Omental fat pad (tissue), 4 donors: ENCODE measurements at places on chromosomes 7 and 10. TPM values are rescaled to one million over a fixed set of nuclear protein-coding genes. Genes with fewer than 3 reads are reported as not detected.

PSPH gene
- 6.8 TPM for total RNA-seq

- DNase-seq: no peak
Observed at GRCh38 chr7:148031811-148032210, 558.8 kb upstream of the C7orf33 start.

PVRIG gene
- total RNA-seq: 0.74 TPM

DNA sequence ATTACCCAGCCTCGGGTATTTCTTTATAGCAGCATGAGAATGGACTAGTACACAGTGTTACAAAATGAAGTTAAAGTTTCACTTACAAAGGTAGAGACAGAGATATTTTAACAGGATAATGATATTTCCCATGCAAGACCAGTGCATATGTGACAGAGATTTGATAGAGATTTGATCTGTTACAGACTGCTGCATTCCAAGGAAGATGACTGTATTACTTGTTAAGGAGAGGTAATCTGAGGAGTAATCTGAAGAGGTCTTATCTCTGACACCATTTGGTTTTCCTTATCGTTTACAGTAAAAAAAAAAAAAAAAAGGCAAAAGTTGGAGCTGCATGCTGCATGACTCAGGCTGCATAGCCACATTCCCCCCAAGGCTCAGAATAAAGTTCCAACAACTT is 289.6 kb downstream of the POM121L12 start:
- no peak for DNase-seq

FFAR4 gene
- 3.2 TPM for total RNA-seq

SLC18A2 gene
- 0.60 TPM for total RNA-seq

DNA sequence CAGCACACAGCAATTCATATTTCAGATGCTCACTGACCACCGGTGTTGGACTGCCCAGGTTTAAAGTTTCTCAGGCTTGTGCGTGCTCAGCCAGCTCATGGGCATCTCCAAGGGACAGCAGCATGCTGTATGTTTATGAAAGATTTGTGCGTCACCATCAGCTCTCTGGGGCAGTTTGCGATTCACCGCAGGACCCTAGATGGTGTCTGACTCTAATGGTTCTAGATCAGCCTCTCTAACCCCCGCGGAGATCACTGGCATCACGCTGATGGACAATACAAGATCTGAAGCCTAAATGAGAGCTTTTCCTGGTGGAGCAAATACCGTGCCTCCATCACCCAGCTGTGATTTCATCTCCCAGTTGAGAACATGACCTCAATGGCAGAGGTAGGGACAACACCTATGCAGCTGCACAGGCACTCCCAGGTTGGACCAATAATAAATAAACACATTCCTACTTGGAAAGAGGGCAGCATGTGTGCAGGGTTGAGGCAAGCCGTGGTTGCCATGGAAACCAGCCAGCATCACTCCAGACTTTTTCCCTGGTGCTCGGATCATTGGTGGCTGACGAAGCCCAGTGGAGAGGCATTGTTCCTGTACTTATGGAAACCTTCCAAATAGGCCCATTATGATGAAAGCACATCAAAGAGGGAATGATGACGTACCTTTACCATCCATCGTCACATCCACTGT is 253.6 kb downstream of the KCNMA1 start:
- no peak for DNase-seq

SORBS1 gene
- 120 TPM for total RNA-seq

DNA sequence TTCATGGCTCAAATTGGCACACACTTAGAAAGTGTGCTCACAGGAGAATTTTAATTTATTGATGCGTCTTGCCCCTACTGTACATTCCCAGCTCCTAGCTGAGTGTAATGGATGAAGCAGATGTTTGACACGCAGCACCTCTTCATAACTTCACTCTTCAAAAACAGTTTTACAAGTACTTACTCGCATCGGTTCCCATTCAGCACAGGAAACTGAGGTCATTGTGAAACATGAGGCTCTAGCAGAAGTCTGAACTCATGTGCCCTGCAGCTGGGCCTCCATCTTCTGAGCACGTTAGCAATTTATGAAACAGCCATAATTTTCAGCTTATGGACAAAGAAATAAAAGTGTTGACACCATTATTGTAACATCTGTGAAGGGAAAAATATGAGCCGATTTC is 558.9 kb upstream of the MGMT start:
- no peak for DNase-seq

PKD2L1 gene
- not detected for total RNA-seq

DNA sequence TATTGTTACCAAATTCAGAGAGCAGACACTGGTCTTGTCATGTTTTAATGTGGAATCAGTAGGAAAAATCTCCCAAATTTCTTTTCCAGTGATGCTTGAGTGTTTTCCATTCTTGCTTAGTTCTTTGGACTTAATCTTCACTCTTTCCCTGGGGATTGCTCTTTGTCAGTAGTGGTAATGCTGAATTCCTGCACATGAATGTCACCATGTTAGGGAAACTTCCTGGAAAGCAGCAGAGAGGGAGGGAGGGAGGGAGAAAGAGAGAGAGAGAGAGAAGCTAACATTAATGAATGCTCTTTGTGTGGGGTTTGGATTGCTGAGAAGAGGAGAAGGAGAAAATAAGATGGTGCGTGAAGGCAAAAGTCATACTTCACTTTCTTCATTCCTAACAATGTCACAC is 295.3 kb upstream of the COBL start:
- DNase-seq: no peak

DNA sequence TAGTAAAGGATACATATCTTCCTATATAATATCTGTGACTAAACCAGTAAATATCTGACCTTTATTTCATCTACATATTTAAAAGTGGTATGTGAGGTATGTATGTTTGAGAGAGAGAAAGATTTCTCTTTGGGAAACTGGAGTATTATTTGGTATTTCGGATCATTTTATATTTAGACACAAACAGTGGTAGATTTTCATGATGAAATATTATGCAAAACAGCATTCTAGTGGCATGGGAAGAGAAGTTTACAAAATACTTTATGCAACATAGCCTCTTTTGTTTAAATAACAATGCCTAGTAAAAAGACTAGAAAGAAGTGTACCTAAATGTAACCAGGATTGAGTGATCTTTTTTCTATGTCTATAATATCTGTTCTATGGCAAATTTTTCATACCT is 98.6 kb upstream of the TMEM168 start:
- no peak for DNase-seq

DNA sequence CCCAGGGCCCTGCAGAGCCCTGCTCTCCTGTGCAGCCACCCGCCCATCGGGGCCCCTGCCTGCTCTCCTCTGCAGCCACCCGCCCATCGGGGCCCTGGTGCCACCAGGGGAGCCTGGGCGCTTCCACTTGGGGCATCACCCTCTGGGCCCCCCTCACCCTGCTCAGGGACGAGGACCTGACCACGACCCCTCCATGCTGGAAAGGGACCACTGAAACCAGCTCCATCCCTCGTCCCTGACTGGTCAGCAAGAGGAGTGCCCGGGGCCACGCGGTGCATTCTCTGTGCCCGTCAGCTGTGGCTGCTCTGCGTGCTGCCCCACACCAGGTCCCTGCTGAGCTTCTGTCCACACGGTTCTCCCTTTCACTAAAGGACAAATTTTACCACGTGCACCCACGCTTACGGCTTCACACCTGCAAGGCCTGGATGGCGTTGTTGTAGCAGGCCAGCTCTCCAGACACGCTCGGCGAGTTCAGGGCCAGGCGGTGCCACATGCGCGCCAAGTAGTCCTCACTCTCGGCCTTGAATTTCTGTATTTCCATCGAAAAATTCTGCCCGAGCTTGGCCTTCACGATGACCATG is 57.6 kb downstream of the CFAP46 start:
- DNase-seq: no peak

TDRD1 gene
- not detected for total RNA-seq

- no peak for DNase-seq
Observed at GRCh38 chr7:14698239-14698638, 204.3 kb downstream of the DGKB start.

ACTR3C gene
- 5.4 TPM for total RNA-seq

DNA sequence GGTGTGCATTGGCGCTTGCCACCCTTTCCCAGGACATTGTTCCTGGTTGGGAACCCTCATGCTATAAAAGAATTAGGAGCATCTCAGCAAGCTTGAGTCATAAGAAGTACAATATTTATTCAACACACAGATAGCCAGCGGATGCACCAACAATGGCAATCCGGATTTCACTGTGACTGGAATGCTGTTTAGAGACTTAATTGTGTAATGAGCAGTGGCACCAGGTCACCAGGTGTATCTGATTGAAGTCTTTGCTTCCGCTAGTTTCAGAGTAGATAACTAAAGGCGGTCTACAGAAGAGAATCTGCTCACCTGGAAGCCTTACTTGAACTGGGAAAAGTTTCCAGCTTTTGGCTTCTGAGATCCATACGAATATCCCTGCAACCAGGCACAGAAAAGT is 772.3 kb upstream of the GHITM start:
- no peak for DNase-seq

GRCh38 chr10:615583-616152 is 73.8 kb downstream of the DIP2C start:
- DNase-seq: no peak

DNA sequence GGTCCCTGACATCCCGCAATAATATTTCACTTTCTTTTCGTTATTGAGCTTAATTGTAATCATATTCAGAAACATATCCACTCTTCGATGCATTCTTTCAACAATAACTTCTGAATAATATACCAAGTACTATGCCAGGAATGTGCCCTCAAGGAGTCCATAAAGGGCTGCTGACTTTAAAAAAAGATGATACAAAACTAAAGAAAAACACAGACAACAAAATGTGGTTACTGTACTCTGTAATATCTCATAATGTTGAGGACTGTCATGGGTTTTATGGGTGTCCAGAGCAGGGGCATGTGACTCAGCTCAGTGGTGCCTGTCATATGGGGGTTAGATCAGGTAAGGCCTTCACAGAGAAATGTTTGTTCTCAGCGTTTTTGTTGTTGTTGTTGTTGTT is 73.7 kb downstream of the ARL4A start:
- DNase-seq: no peak

DNA sequence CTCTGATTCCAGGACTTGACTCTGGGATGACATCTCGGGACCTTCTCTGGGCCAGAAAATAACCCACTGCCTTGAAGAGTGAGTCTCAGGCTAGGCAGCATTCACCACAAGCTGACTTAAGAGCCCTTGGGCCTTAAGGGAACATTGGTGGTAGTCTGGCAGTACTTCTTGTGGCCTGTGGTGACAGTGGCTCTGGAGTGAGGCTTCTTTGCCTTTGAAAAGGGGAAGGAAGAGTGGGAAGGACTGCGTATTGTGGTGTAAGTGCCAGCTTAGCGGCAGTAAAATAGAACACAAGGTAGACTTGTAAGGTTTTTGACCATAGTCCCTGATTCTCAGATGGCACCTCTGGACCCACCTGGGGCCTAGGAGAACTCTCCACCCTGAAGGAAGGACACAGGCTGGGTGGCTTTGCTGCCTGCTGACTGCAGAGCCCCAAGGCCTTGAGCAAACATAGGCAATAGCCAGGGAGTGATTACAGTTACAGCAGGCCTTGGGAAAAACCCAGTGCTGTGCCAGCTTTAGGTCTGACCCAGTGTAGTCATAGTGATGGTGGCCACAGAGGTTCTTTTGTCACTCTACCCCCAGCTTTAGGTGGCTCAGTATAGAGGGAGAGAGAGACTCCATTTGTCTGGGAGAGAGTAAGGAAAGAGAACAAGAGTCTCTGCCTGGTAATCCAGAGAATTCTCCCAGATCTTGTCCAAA is 483.9 kb downstream of the SH2D4B start:
- no peak for DNase-seq

DNA sequence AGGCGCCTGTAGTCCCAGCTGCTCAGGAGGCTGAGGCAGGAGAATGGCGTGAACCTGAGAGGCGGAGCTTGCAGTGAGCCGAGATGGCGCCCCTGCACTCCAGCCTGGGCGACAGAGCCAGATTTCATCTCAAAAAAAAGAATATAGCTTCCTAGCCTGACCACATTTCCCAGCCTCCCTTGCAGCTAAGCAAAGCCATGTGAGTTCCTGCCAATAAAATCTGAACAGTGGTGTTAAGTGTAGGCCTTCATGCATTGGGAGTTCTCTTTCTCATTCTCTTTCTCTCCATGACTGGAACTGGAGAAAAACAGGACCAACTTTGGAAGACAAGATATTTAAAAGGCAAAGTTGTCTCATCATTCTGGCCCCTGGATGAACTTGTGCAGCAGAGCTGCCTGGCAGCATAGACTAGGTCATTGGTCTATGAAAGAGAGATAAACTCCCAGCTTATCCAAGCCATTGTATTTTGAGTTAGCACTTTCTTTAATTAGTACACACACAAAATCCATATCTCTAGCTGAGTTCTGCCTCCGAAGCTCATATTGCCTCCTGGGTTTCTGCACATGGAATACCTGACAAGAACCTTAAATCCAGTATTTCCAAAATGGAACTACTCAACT is 60.8 kb downstream of the TSPAN12 start:
- DNase-seq: no peak

- DNase-seq: no peak
Observed at GRCh38 chr10:49562893-49563292, 24.0 kb upstream of the ERCC6 start.

FGFR2 gene
- 2.5 TPM for total RNA-seq

DNA sequence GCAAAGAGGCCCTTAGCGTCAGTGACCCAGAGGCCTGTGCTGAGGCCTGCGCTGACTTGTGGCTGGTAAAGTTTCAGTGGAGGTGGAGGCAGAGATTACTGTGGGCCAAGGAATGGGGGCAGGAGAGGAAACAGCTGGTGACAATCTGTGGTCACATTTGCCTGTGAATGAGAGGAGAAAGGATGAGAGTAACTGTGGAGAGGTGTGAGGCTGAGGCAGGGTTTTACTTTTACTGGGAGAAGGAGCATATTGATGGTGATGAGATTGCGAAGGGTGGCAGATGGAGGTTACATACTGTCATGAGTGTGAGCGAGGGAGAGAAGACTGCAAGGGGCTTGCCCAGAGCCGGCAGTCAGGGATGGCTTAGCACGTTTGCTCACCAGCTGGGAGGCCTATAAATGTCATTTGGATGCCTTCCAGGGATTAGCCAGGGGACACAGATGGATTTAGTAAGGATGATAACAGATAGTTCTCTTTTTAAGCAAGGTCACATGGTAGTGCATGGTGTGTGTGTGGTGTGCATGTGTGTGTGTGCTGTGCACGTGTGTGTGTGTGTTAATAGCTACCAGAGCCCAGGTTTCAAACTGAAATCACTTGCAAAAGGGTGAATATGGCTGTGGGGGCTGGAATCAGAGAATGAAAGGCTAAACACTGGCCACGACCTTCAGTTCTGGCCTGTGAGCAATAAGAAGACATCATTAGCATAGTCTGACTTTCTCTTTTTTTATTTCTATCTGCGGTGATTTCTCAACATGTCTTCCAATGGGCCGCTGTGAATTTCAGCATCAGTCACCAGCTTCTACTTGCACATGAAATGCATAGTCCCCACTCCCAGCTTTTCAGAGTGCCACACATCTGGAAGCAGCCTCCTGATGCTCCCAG is 291.5 kb upstream of the ZNF32 start:
- no peak for DNase-seq

GRCh38 chr10:110348336-110348735 is 43.6 kb upstream of the SMNDC1 start:
- DNase-seq: no peak

- DNase-seq: no peak
Observed at GRCh38 chr10:22856444-22857074, 71.3 kb upstream of the ARMC3 start.
